ENCODE measurements at places on chromosomes 4 and X.

DNA sequence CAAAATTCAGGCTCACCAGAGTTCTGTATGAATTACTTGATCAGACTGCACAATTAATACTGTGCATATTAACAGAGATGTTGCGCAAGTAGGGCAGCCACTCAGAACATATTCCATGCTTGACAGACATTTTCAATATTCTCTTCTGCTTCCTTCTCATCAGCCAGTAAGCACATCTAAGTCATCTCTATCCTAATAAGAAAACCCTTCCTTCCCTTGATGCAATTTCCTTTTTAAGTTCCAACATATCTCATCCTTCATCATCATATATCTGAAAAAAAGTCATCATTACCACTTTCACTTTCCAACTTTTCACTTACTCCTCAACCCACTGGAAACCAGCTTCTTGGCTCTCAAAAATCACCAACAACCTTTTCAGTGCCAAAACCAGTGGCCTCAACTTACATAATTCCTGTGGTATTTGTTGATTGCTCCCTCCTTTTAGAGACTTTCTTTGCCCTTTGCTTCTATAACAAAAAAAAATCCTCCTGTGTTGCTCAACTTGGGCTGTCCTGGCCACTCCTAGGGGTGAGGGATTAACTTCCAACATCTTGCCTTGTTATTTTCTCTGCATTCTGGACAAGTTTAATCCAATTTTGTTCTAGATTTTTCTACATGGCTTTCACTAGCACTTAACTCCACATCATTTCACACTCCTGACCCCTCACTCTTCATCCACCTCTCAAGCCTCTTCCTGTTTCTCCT lies 14.1 kb downstream of the MBNL3 start:
- no peak for DNase-seq

DNA sequence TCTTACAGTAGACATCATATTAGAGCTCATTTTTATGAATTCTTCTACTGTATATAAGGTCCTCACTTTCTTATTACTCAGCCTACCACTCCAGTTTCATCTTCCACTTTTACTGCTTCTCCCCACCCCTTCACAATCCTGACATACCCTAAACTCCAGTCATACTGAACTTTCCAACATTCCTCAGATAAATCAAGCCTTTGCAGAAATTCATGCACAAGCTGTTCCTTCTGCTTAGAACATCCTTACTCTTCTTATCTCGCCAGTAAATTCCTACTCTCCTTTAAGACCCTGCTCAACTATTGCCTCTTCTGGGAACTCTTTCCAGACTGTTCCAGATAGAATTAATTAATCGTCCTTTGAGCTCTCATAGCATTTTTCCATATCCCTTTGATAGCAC lies 24.8 kb downstream of the RTL9 start:
- DNase-seq, result no peak

DNA sequence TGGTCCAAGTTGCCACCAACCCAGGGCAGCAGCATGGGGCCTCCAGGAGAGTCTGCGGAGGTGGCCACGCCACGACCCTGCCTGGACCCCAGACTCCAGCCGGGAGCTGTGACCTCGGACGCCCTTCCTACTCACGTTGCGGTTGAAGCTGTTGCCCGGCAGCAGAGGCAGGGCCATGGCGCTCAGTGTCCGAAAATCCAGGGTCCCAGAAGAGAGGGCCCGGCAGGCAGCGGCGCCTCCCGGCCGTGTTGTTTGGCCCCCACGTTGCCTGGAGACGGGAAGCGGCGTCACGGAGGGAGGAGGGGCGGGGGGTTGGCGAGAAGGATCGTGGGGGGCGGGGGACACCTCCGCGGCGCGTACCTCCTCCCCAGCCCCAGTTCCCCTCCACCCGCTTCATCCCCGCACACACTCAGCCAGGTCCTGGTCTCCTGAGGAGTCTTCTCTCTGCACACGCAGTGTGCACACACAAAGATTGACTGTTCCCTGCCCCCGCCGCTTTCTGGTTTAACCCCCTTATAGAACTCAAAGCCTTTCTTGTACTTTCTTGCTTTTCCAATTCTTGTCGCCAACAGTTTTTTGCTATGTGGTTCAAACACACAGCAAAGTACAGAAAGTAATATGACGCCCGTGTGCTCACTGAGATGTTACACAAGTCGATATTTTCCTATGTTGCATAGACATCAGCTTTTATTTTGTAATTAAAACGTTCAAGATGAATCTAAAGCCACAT lies at the start of gene EFHC2:
TSS of gene EFHC2 (minus strand) at position 261 of the 730 bp plus-strand sequence. CDS start at position 177, 84 bp downstream.
- DNase-seq, result peak; percentile 63

- no peak for DNase-seq
Observed at GRCh38 chr4:176988226-176988625, 195.5 kb upstream of the VEGFC start.

DNA sequence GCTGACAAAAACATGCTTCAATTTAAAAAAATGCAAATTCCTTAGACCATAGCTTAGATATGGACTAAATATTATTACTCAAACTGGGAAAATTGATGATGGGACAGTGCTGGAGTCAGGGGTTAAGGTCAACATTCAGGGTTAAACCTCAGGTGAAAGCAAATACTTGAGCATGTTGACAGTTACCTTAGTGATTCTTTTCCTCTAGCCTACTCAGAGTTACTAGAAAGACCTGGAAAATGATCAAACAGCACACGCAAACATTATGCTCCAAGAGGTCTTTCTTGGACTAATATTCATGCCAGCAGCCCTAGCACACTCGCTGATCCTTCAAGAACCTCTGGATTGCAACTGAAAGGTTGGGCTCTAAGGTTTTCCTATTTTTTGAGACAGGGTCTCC lies 10.8 kb downstream of the IGFBP7 start:
- no peak for DNase-seq

DNA sequence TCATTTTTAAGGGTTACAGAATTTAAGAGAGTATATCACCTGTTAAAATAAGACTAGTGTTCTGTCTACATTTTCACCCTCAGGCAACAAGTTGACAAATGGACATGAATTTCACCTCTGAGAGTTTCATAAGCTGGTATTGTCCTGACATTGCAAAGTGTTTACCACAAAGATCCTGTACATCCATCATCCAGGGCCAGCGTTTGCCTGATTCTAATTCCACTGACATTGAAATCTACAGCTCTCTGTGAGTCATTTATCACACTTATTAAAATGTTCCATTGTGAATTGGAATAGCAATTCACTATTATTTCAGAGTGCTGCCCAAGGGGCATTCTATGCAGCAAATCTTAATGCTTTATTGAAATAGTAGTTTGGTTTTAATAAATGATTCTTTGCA lies 1499.4 kb upstream of the PCDH7 start:
- no peak for DNase-seq

- DNase-seq, result no peak
Observed at GRCh38 chrX:19532709-19533108, 17.4 kb upstream of the MAP3K15 start.

GRCh38 chr4:48345542-48345941 lies 4.2 kb downstream of the SLAIN2 start:
- no peak for DNase-seq

GRCh38 chr4:129821073-129821472 lies 725.1 kb downstream of the C4orf33 start:
- DNase-seq, result no peak

GRCh38 chrX:50180073-50180940 lies 20.5 kb downstream of the AKAP4 start:
- no peak for DNase-seq
